ENCODE measurements at places on chromosomes 12 and 14.
A peak's percentile ranks its signal among the peaks of the same experiment; 100 is the strongest.

DNA sequence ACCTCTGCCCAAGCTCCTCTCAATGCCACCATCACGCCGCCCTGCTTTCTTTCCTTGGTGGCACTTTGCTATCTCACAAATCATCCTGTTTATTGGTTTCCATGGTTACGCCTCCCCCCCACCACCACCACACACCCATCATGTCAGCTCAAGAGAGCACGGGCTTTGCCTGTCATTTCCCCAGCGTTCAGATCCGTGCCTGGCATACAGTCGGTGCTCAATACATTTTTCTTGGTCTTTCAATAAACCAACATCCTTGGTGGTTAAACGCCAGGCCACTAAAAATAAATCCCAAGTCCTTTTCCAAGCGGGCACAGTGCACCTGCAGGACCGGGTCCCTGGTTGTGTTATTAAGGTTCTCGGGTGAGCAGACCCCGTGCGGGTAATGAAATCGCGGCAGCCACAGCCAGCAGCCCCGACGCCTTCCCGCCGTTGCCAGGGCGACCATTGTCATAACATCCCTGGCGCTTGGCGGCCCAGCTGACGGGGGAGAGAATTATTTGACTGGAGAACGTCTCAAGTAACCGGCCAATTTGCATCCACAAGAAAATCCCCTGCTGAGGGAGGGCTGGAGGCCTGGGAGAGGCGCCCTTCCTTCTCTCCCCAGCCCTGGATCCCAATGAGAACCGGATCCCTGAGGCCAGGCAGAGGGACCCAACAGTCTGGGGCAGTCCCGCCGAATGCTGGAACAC is 92.9 kb downstream of the KSR2 start:
- no peak for DNase-seq

- DNase-seq, result no peak
These were observed 23.2 kb downstream of the ZFYVE1 start for GRCh38 chr14:73003681-73004080.

- DNase-seq, result no peak
These were observed at the start of gene GDF3 for GRCh38 chr12:7695566-7696197. Gene GDF3 (minus strand): TSS chr12:7695775. CDS start chr12:7695728, 47 bp downstream.

DNA sequence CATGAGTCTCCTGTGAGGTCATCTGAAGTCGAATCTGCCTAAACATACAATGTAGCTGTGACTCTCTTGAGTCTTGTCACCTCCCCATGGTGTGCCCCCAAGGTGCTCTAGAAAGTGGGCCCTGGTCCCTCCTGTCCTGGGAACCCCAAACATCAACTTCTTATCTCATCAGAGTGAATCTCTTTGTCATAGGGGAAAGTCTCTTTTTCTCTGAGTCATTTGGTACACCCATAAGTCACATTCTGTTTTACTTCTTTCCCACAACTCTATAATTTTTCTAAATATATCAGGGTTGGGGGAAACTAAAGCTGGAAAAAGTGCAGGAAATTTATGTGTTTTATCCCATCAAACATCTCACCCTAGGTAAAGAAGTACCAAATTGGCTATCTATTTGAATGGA is 12.9 kb downstream of the SDR9C7 start:
- DNase-seq, result no peak

DNA sequence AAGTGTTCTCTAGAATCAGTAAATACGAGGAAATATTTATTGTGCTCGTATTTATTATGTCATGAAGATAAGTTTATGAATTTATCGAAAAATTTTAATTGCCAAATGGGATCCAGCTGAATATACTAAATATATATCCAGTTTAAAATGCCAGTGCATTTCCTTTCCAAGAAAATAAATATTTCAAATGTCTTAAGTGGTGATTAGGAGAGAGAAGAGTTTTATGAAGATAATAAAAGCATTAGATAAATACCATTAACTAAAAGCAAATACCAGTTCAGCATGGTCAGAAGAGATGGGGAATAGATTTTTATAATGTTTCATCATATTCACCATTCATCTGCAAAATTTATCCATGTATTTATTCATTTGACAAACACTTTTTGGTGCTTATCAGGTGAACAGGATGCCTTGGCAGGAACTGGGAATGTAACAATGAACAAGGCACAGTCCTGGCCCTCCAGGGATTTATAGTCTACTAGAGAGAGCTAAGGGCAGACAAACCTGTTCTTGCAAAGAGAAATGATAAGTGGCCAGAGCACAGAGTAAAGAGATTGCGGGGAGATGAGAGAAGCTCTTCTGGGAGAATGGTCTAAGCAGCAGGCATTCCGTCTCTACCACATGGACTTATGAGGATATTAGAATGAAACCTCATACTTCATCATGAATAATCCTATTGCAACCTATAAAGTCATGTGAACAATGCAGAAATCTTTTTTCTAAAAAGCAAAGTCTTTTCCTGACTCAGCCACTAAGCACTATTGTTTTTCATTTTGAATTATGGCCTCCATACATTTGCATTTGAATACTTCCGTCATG is 143.7 kb upstream of the ABCD2 start:
- DNase-seq, result no peak

DNA sequence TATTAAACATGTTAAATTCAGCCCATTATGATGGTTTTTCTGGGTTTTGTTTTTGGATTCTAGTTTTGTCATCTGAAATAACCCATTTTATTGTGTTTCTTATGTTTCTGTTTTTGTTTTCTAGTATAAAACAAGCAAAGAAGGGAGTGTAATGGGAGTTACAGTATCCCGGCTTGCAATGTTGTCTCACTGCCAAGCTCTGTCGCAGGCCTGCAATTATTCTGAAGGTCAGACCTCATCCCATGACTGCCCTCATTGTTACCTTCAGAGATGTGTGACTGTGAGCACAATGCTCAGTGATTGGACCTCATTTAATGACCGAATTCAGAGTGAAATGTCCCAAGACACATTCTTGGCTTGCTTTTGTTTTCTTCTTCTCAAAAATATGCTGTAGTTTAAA is 73.0 kb upstream of the ATF1 start:
- no peak for DNase-seq

DNA sequence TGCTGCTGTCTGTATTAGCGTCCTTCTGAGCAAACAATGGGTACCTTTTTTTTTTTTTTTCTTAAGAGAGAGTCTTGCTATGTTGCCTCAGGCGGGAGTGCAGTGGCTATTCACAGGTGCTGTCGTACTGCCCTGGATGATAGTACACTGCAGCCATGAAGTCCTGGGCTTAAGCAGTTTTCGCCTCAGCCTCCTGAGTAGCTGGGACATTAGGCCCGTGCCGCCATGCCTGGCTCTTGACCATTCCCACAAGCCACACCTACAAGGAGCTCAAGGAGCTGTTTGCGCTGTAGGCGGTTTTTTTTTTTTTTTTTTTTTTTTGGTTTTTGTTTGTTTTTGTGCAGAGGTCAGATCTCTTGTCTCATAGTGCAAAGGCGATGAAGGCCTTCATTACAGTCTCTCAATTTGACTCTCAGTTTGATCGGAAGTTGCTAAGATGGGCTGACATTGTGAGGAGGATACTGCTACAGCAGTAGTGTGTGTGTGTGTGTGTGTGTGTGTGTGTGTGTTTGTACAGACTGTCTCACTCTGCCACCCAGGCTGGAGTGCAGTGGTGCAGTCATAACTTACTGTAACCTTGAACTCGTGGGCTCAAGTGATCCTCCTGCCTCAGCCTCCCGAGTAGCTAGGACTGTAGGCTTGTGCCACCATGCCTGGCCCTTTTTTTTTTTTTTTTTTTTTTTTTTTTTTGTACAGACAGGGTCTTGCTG is 34.2 kb downstream of the TRAF3 start:
- DNase-seq, result no peak

- no peak for DNase-seq
These were observed 24.1 kb downstream of the DUSP16 start for GRCh38 chr12:12538535-12538934.

DNA sequence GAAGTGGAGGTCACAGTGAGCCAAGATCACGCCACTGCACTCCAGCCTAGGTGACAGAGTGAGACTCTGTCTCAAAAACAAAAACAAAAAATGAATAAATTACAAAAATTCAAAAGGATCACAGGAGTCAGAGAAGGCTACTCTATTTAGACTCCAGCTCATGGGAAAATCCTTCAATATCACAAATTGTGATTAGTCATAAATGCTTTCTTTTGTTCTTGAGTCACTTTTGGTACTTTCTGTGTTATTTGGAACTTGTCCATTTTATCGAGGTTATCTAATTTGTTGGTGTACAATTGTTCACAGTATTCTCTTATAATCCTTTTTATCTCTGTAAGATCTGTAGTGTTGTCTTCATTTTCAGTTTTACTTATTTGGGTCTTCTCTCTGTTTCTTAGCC is 18.9 kb downstream of the ALDH2 start:
- DNase-seq, result no peak

GRCh38 chr12:27751386-27752047 is 28.5 kb upstream of the KLHL42 start:
- no peak for DNase-seq

DNA sequence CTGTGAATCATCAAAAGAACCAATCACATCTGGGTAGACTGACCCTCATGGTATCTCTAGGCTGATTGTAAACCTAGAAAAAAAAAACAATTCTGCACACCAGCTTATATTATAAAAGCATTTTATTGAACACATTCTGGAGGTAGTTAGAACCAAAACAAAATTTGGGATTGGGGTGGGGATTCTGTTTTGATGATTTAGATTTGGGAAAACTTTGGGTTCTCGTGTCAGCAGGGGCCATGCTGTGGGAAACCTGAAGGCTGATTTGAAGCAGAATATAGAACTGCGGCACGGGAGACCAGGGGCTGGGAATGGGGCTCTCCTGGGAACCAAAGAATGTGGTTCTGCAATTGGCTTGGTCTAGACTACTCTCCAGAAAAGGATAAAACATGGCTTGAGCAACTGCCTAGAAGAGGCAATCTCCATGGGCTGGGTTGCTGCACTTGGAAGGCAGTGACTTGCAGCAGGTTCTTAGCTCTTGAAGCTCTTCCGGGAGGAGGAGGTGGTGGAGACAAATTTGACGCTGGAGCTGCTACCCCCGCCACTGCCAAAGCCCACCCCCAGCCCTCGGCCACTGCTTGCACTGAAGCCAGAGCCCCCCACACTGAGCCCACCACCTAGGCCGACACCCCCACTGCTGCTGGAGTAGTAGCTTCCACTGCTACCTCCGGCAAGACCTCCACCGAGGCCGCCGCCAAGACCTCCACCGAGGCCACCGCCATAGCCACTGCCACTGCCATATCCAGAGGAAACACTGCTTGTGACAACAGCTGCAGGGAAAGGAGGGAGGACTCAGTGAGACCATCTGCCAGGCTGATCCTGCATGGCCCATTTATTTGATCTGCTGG is 5.5 kb downstream of the KRT5 start:
- DNase-seq, result no peak

- no peak for DNase-seq
These were observed 113.2 kb upstream of the MED13L start for GRCh38 chr12:116390401-116391335.

DNA sequence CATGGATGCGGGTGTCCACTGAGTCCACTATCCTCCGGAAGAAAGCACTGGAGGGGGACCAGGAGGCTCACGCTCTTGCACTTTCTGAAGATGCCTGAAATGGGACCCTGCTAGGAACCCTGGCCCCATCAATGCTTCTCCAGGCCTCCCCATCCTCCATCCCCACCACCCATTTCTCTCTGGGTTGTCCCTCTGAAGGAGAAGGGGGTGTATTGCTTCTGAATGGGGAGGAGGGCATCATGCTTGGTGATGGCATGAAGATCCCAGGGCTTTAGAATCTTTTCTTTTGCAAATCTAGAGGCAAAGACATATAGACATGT is 681 bp upstream of the JPH4 start:
- DNase-seq, result no peak

- peak; percentile 27 for DNase-seq
These were observed 8.5 kb upstream of the PTPRB start for GRCh38 chr12:70645494-70646317.

GRCh38 chr12:108798551-108799221 is 58.7 kb downstream of the SSH1 start:
- no peak for DNase-seq

DNA sequence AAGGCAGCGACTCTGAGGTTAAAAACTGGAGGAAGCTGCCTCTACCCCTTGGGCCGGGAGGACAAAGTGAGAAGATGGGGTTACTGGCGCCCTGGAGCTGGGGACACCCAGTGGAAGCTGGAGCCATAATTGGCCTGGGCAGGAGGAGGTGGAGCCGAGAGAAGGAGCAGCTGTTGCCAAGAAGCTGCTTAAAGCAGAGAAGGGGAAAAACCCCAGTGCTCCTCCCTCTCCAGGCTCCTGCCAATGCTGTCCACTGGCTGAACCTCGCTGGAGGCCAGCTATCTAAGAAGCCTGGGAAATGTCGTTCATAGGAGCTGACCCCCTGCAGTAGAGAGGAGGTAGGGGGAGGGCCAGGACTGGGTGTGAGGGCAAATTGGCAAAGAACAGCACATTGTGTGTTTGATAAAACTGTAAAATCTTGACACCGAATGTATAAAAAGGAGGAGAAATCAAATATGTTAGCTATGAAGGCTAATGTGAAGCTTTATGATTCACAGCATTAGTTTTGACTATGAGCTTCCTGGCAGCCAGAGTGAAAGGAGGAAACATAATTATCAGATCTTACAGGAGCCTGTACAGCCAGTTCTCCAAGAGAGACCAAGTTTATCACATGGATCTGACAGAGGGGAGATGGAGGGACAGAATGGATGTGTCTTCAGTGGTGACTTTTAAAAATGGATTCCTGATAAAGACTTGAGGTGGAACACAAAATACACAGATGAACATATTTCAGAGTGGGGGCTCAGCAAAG is 9.5 kb downstream of the HHIPL1 start:
- no peak for DNase-seq

DNA sequence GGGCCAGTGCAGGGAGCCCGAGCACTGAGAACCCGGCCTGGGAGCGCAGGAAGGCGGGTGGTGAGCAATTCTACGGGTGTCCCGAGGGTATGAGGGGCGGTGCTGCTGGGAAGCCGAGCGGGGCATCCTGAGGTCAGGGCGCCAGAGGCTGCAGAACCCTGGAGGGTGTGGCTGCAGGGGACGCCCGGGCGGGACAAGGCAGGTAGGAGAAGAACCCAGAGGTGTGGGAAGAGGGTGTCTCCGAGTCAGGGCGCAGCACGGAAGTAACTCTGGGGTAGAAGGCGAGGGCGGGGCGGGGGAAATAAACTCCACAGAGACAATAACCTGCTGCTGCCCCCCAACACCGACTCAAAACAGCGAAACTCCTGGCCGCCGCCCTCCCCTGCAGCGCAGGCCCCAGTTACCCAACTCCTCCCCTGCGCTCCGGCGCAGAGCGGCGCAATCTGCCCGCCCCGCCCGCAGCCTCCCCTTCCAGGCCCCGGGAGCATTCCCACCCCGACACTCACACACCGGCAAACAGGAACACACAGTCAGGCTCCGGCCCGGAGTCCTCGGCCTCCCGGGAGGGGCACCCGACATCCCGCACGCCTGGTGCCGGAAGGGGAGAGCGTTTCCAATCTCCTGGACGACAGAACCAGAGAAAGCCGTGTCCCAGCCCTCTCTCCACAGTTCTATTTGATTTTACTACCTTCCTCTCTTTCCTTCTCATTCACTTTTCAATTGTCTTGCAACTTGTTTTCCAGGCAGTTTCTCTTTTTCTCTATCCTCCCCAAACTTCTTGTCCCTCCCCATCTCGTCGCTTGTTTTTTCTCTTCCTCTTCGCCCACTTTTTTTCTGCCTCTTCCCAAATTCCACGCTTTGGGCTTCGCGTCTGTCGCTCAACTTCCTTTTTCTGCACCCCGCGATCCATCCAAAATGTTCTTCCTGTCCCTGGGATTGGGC is 2.4 kb downstream of the HRK start:
- no peak for DNase-seq

Measured in activated CD8-positive, alpha-beta memory T cell treated with anti-CD3 and anti-CD28 coated beads, Interleukin-2, amount 50 U/mL, for 4 hours (primary cell).